ENCODE measurements at places on chromosomes 3 and 15.

GRCh38 chr3:141045849-141046248 is 5.3 kb upstream of the SPSB4 start:
- no peak for DNase-seq

- DNase-seq = no peak
These were observed 27.6 kb upstream of the LIMD1 start for GRCh38 chr3:45566951-45567411.

DNA sequence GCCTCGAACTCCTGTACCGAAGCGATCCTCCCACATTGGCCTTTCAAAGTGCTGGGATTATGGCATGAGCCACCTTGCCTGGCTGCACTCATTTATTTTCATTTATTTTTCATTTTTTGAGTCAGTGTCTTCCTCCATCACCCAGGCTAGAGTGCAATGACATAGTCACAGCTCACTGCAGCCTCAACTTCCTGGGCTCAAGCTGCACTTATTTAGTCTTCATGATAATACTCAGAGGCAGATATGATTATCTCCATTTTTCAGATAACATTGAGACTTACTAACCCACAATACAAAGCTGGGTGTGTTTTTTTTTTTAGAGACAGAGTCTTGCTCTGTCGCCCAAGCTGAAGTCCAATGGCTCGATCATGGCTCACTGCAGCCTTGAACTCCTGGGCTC is 10.0 kb downstream of the PRKCI start:
- DNase-seq = no peak

GRCh38 chr3:125022206-125022605 is 33.6 kb downstream of the HEG1 start:
- DNase-seq = no peak

DNA sequence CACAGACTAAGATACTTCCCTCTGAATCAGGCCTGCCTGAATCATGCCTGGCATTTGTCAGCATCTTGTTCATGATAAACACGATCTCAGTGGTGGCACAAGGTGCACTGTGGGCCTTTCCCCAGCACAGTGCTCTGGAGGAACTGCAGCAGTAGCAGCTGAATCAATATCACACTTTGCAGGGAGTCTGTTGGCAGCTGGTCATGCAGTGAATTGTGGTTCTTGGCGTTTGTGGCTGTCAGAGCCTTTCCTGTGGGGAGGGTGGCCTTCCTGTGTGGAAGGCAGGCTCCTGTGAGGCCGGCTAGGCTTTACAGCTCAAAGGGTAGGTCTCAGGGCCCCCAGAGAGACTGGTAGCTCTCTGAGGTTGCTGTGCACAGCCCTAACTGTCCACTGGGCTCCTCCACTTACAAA is 54.4 kb upstream of the TLE3 start:
- DNase-seq = no peak

- peak; percentile 39 for DNase-seq
These were observed 69.3 kb downstream of the CHAC1 start for GRCh38 chr15:41022487-41023090.

DNA sequence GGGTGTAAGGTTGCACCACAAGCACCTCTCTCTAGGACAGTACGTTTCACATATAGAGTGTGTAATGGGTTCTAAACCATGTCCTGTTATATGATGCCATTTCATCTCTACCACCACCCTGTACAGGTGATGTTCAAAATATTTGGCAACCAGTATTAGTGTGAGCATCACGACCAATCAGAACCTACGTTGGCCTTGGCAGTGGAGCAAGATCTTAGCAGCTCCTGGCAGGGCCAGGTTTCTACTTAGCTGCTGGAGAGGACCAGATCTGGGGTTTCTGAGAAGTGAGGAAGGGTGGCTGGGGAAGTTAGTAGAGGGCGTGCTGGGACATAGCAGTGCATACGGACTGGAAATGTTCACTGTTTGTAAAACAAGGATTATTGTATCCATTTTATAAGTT is 23.1 kb upstream of the MITF start:
- DNase-seq = no peak

DNA sequence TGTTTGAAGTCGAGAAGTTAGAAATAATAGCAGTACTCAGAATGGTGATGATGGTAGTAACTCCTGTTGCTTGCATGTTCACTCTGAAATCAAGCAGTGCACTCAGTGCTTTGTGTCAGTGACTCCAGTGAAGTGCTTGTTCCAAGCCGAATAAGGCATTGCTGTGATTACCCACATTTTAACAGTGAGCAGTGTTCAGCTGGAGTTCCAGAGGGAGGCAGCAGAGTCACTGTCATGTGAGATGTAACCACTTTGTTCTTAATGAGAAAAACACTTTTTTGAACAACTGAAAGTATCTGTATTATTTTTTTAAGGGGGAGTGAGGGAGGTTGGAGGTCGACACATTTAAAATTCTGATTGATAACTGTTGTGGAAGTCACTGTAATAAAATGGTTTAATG is 3.7 kb downstream of the MDFIC2 start:
- DNase-seq = no peak

GRCh38 chr3:43417133-43417532 is 130.8 kb downstream of the SNRK start:
- no peak for DNase-seq

DNA sequence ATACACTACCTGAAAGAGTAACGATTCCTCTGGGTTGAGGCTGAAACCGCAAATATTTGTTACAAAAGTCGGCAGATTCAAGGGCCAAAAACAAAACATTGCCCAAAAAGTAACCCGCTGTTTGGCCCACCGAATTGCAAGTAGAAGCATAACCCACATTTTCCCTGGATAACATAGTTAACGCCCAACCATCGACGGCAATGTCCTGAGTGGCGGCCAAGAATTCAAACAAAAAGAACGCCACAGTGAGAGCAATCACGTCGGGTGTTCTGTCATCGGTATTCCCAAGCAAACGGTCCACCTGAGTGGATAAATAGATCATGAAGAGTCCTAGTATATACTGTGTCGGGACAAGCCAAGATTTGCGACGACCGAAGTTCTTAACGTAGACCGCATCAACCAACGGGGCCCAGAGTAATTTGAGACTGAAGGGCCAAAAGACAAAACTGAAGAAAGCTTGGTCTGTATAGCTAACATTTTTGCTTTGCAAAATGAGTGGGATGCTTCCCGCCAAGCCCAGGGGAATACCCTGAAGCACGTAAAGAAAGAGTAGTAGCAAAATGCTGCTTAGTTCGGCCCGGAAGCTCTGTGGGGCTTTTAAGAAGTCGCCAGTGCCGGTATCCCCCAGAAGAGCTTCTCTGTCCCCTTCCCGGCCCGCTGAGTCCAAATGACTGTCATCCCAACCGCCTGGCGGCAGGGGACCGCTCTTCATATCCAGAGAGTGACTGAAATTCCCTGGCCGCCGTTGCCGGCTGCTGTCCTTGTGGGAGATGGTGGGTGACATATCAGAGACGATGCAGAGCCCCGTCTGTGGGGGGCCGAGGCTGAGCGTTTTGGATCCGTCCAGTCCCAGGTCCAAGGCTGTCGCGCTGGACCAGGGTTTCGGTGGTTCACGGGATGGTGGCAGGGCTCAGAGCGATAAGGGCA is 750 bp downstream of the SLC33A1 start:
- peak; percentile 34 for DNase-seq

DNA sequence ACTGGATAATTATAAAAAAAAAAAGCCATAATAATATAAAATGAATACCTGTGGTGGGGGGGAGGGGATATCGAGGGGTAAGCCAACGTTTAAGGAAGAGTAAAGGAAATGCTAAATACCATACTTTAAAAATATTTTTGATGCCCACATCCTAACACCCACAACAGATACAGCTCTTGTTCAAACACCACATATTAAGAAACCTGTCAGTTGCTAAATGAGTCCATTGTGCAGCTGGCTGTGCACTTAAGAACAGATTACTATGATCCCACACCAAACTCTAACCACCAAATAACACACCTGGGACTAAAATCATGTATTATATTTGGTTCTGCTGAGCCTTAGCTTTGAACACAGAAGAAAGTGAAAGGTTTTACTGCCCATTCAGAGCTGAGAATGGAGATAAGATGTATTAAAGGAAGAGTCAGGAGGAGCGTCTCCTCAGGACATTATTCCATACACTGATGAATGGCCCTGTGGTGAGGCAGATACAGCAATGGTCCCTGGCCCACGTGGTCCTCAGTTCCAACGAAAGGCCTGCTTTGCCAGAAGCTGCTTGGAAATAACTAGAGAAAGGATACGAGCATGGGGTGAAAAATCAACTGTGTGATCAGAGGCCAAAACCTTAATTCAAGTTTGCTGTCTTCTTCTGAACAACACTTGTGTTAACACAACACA is 515.4 kb downstream of the FOXP1 start:
- DNase-seq = no peak

DNA sequence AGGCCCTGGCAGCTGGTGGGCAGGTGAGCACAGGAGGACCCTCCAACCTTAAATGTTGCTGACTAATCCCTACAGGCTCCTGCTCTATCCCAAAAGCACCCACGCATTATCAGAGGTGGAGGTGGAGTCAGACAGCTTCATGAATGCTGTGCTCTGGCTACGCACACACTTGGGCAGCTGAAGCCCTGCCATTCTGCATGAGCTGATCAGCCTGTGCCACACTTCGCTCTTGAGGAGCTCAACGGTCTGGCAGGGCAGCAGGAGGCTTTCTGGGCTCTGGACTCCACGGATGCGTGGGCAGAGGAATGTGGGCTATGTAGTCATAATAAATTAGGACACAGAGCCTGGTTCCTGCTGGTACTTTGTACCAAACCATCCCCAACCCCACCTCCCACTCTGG is 6.1 kb downstream of the MST1 start:
- DNase-seq = no peak

GRCh38 chr15:98954411-98954810 is 53.2 kb downstream of the PGPEP1L start:
- no peak for DNase-seq

DNA sequence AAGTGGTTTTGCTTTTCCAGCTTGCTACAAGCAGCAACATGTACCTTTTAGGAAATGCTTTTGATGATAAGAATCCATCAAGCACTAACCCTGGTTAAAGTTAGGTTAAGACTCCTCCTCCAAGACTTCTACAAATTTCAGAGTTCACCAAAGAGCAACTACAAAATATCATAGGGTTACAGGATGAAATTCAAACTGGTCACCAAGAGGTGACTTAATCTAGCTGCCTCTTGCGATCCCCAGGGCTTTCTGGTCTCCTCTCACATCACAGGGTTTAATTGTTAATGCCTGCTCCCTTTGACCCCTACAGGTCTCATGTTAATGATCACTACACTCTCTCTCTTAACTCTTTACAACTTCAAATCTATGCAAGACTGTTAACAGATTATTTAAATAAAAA is 66.5 kb downstream of the DPH6 start:
- no peak for DNase-seq

DNA sequence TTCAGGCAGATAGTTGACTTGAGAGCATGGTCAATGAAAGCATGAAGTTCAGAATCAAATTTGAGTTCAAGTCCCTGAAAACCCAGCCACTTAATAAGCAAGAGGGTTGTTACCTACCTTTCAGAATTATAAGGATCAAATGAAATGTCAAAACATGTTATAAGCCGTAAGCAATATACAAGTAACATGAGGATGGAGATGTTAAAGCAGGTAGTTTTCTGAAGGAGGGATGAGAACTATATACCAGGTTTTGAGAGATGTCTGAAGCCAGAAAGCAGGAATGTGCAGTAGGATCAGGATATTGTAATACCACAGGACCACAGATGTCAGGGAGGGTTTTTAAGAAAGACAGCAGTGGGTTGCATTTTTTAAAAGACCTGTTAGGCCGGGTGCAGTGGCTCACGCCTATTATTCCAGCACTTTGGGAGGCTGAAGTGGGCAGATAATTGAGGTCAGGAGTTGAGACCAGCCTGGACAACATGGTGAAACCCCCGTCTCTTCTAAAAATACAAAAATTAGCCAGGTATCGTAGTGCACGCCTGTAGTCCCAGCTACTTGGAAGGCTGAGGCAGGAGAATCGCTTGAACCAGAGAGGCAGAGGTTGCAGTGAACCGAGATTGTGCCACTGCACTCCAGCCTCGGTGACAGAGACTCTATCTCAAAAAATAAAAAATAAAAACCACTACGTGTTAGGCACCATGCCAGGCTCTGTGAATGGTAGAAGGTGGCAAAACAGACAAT is 6.9 kb upstream of the EIF3J start:
- DNase-seq = no peak

DNA sequence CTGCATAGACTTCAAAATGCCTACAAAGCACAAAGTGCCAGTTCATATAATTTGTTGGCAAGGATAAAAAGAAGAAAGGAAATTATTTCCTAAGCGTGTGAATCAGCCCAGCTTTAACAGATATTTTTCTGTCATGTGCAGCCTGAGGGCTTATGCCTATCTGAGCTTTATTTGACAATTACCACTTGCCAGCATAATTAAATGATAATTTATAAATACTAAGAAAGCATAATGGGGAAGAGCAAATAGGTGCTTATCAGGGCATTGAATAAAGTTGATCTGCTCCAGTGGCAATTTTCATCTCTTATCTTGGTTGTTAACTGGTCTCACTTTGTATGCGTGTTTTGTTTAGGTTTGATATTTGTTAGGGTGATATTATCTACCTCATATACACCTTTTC is 313.4 kb upstream of the DNAJC19 start:
- no peak for DNase-seq

DNA sequence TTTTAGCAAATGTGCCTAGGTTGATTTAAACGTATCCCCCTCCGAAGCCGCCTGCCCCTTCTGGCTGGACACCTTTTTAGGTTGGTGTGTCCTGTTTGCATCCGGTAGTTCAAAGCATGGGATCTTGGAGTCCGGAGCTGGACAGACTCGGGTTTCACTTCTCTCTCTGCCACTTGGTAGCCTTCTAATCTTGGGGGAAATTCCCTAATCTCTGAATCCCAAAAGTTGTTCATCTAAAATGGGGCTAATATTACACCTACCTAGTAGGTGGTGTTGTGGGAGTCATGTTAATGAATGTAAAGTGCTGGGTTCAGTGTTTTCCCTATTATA is 760 bp downstream of the FANCI start:
- no peak for DNase-seq

- DNase-seq = no peak
These were observed 459.7 kb upstream of the EPHA6 start for GRCh38 chr3:96354742-96355141.

DNA sequence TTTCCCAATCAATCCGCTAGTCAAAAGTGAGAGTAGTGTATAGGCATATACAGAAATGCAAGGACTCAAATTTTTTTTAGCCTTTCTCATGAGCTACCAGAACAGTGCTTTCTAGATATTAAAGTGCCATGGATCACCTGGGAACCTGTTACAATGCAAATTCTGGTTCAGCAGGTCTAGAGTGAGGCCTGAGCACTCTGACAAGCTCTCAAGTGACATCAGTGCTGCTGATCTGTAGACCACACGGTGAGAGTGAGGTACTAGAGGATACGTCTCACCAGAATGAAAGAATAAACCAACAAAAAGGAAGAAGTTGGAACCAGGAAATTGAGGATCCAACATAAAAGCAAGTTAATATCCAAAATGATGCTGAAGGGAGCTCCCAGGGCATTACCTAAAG is 16.0 kb upstream of the PLA2G4D start:
- no peak for DNase-seq

GRCh38 chr3:114378760-114379159 is 84.9 kb downstream of the TIGIT start:
- no peak for DNase-seq

GRCh38 chr3:184914628-184915027 is 102.7 kb downstream of the VPS8 start:
- DNase-seq = no peak

Data from CD4-positive, alpha-beta T cell treated with Interleukin-17A for 4 hours (primary cell).